HFFc6 (cell line): ENCODE measurements at places on chromosomes 16 and 17.

- DNase-seq = peak; percentile 81
These were observed 44.7 kb downstream of the HS3ST3A1 start for GRCh38 chr17:13557077-13557476.

DNA sequence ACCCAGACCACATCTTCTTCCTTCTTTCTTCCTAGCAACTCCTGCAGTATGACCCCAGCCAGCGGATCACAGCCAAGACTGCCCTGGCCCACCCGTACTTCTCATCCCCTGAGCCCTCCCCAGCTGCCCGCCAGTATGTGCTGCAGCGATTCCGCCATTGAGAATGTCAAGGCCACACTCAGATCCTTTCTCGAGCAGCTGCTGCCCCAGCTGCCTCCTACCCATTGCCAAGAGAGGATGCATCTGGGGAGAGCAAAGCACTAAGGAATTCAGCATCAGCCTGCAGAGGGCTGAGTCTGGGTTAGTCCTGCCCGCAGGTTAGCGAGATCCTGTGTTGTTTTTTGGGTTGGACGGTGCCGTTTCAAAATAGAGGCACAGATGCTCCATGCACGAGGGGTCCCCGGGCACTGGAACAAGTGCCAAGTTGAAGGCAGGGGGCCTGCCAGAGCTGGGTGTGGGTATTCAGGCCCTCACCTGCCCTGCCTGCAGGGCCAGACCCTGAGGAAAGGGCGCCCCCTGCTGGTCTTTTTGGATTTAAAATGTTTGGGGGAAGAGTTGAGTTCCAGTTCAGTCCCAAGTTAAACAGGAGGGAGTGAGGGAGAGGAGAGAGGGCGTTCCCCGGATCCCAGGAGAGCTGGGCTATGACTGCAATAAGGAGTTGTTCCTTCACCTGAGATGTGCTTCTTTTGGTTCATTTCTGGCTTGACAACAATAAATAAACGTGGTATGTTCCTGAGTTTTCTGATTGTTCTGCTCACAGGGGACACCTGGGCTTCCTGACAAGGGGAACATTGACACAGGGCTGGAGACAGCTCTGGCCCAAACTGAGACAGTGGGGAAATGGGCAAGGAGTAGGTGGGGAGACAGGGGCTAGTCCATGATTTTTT, 4.9 kb downstream of the CDK3 start:
- peak; percentile 47 for DNase-seq

GRCh38 chr17:61720016-61720795, 129.2 kb upstream of the NACA2 start:
- no peak for DNase-seq

- DNase-seq = peak; percentile 39
These were observed 200.5 kb downstream of the ZFHX3 start for GRCh38 chr16:72847187-72848027.

GRCh38 chr16:21619765-21620425, 20.5 kb downstream of the METTL9 start:
- no peak for DNase-seq

DNA sequence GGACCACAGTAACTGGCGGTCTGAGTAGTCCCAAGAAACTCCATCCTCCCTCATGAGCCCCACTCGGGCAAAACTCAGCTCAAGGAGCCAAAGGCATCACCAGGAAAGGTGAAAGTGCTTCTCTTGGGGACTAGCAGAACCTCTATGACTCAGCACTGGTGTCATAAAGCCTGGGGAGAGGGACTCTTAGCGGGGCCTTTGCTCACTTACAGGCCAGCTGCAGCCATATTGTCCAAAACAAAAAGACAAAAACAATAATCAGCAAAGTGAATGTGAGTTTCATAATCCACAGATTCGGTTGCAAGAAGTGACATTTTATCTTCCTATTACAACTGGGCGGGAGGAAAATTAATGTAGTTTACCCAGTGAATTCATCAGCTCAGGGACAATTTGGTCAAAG, at the start of gene TEKT5:
Gene TEKT5 (minus strand): TSS at position 101 of the 400 bp plus-strand sequence. CDS start 57 bp downstream, at position 44.
- DNase-seq = no peak

- DNase-seq = no peak
These were observed 37.6 kb upstream of the PIRT start for GRCh38 chr17:10875430-10875851.

DNA sequence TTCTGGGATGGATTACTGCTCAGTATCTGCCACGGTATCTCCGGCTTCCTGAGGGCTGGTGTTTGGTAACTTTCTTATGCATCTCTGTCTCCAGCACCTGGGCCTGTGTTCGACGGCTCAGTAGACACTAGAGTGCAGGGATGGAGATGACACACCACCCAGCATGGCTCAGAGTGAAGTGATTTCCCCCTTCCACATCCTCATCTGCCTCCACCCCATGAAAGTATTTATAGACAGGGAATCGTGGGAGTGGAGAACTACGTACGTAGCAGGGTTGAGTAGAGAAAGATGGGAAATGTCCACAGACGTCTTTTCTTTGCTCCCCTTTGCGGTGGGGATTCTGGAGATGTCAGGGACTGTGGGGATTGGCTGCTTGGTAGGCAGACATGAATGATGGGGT, 11.8 kb upstream of the SLC25A19 start:
- DNase-seq = no peak

DNA sequence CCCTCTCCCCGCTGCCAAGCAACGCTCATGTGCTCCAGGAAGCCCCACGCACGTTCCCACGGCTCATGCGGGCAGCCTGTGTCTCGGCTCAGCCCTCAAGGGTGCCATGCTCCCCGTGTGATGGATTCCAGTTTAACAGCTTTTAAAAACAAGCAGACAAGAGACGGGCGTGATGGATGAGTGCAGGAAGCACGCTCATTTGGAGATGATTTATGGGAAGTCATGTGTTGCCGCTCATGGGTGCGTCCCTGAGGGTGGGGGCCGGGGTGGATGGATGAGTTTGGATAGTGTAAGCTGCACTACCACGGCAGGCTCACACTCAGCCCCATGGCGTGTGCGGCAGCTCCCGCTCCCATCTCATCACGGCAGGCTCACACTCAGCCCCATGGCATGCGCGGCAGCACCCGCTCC, 132.8 kb downstream of the RBFOX3 start:
- no peak for DNase-seq

DNA sequence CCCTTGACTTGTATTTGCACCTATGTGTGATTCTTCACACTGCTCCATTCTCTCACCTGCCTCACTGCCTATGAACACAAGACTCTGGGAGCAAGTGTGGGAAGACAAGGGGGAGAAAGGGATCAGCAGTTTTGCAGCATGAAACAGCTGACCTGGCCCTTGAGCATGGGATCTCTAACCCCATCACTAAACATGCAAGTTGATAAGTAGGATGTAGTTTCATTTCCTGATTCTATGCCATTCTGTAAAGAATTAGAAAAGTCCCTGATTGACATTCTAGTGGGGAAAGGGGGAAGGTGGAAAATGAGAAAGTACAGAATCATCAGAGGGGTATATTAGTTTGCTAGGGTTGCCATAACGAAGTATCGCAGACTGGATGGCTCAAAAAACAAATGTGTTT, 25.3 kb upstream of the MYOCD start:
- no peak for DNase-seq

DNA sequence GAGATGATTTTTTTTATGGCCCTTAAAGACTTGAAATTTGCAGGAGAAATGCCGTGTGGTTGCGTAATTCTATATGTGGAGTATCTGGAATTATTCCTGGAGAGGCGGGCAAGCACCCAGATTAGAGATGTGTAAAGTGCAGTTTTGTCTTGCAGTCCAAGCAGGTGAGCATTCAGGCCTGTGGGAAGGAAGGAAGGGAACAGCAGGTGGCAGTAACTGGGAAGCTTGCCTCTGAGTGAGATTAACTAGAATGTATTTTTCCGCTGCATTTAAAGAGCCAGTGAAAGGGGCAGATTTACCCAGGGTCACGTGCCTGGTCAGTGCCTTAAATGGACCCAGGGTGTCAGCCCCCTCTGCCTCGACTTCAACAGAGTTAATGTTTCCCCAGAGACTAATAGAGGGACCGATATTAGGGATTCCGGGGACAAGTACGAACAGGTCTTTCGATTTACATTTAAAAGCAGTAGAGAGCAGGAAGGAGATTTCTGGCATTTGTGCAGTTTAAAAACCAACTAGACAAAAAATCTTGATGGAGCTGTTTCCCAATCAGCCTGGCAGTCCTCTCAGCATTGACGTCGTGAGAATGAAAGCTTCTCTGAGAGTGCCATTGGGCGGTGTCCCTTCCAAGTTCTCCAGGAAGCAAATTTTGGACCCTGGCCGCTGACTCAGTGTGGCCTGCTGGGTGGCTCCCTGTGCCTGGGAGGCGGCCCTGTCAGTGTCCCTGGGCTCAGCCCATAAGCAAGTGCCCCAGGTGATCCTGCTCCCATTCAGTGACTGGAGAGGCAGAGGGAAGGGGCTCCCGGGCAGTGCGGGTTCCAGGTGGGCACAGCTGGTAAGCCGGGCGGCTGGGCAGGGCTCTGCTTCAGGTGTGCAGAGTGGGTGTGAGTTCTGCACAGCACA, 38.2 kb downstream of the KSR1 start:
- DNase-seq = no peak

DNA sequence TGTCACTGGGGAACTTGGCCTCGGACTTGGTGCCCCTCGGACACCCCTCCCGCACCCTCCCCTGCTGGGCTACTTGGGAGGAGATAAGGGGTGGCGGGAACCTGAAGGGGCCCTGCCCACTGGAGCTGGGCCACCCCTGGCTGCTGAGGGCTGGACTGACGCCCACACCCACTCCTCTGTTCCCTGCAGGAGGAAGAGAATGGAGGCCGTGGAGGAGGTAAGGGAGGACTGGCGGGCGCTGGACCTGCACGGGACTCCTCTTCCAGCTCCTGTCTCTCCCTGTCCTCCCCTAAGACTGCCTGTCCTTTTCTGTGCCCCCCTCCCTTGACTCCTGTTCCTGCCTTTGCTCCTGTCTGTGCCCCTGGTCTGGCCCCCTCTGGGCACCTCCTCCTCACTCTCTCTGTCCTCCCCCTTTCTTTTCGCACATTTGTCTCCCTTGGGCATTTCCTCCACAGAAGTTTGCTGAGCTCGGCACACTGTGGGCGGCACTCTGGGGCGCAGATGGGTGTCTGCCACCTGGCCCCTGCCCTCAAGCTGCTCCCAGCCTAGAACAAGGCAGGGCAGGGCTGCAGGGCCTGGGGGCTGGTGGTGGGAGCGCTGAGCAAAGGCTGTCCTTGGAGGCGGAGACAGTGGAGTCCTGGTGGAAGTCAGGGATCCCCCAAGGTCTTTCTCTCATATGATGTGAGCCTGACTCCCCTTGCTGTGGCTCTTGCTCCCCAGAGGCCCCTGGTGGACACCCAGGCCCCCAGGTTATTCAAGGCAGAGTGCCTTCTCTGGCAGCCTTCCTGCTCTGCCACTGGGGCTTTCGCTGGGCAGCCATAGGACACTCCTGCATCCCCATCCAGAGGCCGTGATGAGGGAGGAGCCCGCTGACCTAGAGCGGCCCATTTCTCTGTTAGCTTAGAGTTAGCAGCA, 32.7 kb downstream of the ARHGAP23 start:
- no peak for DNase-seq

GRCh38 chr17:36849871-36850348, 87.4 kb upstream of the LHX1 start:
- peak; percentile 64 for DNase-seq

GRCh38 chr17:574061-574460, 140.6 kb downstream of the VPS53 start:
- no peak for DNase-seq

DNA sequence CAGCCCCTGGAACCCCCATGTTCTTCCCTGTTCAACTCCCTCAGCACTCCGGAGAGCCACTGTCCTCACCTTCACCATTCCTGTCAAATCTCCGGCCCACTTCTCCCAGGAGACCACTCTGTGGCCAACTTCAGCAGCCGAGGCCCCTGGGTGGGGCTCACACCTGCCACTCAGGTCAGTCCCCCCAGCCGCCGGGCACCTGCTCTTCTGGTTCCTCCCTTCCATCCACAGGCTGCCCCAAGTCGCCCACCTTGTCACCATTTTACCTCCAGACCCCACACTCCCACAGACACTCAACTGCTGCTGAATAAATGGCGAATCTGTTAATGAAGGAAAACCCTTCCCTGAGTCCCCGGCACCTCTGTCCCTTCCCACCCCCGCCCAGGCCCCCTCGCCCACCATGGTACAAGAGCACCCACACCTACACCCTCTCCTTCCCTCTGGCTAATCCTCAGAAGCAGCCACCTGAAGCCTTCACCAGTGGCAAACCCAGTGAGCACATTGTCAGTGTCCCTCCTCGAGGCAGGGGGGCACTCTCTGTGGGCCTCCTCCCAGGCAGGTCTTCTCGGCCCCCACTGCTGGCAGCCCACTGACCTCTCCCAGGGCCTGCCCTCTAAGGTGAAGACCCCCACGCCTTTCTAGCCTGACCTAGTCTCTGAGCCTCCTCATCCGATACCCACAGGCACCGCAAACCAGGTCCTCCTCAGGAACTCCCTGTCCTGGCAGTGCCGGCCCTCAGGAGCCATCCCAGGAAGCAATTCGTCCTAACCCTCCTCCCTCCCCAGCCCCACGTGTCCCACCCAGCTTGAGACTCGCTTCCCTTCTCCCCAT, 8.2 kb downstream of the CANT1 start:
- DNase-seq = no peak

DNA sequence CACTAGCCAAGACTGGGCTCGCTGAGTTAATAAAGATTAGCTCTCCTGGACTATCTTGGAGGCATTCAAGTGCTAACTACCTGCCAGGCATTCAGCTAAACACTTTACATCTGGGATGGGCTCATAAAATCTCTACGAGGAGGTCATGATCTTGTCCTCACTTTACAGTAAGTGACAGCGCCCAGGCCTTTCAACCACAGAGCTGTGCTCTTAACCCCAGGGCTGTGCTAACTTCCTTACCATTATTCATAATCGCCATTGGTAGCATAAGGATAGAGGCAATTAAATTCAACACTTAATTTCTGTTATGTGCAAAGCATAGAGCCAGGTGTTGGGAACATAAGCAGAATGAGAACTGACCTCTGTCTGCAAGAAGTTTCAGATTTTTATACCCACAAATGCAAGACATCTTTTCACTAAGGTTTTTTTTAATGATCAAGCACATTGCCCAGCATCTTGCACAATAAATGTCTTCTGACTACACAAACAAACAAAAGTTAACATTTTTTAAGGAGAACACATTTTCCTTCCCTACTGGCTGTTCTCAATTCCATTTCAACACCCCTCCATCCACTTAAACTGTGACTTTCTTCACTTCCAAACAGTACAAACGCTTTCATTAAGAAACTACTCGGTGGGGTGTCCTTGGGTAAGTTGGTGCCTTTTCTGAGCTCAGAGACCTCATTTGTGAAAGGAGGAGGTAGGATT, 172.3 kb downstream of the C16orf78 start:
- DNase-seq = no peak

- DNase-seq = no peak
These were observed 117.0 kb downstream of the ZNF778 start for GRCh38 chr16:89334461-89334860.
